ENCODE measurements at places on chromosomes 5 and 9.

DNA sequence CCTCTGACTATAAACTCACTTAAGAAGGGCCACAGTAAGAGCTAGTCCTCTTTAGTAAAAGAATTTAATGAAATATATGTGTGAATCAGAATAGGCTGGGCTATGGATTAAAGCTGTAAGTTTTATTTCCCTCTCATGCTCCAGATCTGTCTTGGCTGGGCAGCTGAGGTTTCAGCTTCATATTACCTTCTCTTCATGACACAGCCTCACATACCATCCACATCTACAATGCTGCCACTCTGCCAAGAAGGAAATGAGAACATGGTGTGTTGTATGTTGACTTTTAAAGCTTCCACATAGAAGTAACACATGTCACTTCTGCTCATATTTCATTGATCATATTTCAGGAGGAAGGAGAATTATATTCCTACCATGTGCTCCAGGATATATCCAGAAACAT is 776.0 kb upstream of the ACO1 start:
- DNase-seq, result no peak

DNA sequence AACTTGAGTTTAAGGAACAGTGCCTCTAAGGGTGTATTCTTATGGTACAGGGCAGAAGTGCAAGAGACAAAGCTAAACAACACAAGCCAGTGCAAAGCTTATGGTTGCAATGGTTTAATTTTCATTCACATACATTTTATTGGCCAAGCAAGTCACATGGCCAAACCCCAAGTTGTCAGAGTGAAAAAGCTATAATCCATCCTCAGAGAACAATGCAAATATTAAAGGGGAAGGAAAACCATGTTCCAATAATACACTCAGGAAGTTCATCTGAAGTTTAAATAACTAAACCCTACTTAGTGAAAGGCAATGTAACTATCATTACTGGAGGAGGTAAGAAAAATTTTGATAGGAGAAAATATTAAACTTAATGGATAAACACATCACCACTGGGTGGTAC is 26.6 kb upstream of the TLR4 start:
- no peak for DNase-seq

DNA sequence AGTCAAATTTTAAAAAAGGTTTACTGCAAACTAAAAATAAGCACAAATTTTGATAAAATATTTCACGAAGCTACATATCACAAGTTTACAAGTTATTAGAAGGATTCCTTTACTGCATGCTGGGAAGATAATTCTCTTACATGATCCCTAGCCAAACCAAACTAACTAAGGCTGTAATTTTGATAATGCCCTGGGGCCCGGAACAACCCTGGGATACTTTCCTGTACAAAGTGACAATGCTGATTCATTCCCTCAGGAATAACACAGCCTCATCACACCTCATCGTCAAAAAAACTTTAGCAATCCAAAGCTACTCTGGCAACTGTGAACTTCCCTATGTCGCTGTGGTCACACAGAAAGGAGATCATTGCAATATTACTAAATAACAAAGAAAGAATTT is 402.9 kb downstream of the RAB3C start:
- DNase-seq, result no peak

DNA sequence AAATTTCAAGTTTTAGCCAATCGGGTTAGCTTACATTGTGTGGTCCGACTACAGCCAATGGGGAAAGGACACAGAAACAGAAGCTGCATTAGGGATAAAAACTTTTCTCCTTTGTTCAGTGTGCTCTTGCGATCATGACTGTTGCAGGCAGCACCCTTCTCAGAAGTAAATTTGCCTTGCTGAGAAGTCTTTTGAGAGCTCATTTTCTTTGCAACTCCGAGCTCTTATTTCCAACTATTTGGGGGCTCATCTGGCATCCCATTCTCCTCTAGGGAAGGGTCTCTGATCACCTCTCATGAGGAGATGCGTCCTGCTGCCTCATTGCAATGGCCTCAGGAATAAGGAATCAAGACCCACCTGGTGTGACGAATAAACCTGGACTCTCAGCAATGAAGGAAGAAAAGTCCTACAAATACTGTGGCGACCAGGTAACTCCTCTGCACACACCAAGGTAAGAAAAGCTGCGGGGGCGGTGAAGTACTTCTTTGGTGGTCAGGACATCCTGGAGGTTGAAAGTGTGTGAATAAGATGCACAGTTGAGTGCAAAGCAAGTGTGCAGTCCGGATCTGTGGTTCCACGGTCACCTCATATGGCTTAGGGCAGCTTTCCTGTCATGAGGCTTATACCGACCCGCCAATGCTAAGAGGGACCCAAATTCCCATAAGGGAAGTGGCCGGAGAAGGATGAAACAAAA is 20.4 kb downstream of the CNOT8 start:
- DNase-seq, result no peak

GRCh38 chr5:131545845-131546244 is 89.2 kb downstream of the RAPGEF6 start:
- DNase-seq, result no peak

DNA sequence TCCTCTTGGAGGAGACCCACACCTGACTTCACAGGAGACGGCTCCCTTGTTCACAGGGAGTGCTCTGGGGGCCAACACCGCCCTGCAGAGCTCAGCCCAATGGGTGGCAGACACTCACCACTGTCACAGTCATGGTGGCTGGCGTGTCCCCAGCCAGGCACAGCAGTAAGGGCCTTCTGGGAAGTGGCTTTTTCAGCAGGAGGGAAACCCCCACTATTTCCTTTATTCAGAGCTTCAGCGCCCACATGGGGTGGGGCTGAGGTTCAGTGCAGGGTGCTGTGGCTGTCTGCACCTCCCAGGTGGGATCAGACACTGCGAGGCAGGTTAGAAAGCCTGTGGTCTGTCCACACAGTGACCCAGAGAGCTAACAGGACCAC is 3.6 kb upstream of the SNAPC4 start:
- DNase-seq, result peak; percentile 32

- DNase-seq, result no peak
These were observed 526.0 kb upstream of the ADAMTS16 start for GRCh38 chr5:4614088-4614487.

DNA sequence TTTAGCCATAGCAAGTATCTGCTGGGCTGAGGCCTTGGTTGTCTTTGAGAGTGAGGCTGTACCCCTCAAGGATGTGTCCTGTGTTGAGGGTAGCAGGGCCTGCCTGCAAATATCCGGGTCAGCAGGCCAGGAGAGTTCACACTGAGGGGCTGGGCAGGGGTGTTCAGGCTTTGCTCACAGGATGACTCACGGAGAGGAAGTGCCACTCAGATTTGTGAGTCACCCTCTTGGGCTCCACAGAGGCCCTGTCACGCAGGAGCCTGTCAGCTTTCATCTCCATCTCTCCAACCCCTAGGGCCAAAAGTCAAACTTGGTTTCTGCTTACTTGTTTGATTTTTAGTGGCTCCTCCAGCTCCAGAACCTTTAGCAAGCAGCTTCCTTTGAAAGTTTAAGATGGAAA is 211.5 kb downstream of the SEC61B start:
- DNase-seq, result peak; percentile 13

GRCh38 chr9:83065233-83065632 is 2.3 kb upstream of the RASEF start:
- no peak for DNase-seq

GRCh38 chr5:100004969-100005368 is 530.2 kb upstream of the FAM174A start:
- DNase-seq, result no peak

DNA sequence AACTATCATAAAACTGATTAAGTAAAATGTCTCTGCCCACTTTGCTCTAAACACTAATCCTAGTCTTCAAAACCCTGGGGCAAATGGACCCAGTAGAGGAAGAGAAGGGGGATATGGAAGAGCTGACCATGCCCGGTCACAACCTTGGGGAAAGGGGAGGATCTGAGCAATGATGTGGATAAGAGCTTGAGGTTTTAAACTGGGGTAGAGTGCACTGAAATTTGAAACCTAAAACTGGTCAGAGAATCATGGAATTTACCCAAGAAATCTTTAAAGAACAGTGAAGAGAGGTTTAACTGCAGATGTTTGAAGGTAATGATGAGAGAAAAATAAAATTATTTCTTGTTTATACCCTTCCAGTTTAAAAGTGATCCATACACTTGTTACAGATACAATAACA is 110.8 kb downstream of the MRPS30 start:
- no peak for DNase-seq

DNA sequence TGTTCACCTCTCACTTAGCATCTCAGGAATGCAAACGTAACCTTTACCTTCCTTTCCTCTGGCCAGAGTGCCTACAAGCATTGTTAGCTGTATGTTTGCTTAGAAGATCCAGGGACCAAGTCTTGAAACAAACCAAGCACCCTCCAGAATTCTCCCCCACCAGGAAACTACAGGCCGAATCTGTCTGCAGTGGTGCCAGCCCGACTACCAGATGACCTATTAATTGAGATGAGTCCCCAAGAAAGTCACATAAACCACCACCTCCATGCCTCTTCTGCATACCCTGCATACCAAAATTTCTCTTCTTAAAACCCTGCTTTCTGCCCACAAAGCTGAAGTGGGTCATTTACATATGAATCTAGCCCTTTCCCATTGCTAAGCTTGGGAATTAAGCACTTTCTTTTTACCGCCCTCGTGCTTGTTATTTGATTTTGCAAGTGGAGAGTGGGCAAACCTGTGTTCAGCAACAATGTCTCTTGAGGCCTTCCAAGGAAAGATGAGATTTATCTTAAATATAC is 1239.1 kb downstream of the CDH12 start:
- DNase-seq, result no peak

DNA sequence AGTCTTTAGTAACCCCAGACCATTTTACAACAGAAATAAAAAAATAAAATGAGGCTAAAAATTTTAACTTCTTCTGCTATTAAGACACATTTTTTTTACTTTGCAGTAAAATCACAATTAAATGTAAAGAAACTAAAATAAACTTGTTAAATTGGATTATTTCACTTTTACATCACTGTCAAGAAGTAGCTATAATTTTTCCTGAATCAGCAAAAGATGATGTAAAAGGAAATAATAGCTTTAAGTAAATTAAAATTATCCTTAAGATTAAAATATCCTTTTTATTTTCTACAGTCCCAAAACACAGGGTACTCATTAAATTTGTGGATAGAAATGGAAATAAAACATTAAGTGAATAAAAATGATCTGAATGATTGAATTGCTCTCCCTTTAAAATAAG is 44.5 kb downstream of the TMEM232 start:
- no peak for DNase-seq

GRCh38 chr9:10613419-10613818 is 617 bp upstream of the PTPRD start:
- DNase-seq, result no peak

DNA sequence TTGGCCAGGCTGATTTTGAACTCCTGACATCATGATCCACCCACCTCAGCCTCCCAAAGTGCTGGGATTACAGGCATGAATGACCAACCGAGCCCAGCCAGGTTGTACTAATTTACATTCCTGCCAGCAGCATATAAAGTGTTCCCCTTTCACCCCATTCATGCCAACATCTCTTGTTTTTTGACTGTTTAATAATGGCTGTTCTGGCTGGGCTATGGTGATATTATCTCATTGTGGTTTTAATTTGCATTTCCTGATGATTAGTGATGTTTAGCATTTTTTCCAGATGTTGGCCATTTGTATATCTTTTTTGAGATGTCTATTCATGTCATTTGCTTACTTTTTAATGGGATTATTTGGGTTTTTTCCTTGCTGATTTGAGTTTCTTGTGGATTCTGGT is 87.3 kb downstream of the INVS start:
- no peak for DNase-seq
